GM23248 (cell line): ENCODE measurements at places on chromosomes 1 and 21. TPM values are rescaled to one million over a fixed set of nuclear protein-coding genes. Genes with fewer than 3 reads are reported as not detected.
A peak's percentile ranks its signal among the peaks of the same experiment; 100 is the strongest.

Gene PLD5
- 1.5 TPM in 1 of 2 replicates, not detected in the other for total RNA-seq

- DNase-seq: peak; percentile 54
Measured at GRCh38 chr1:224922404-224923164, 6.9 kb upstream of the DNAH14 start.

- no peak for DNase-seq
Measured at GRCh38 chr1:18132711-18133541, 25.3 kb downstream of the IGSF21 start.

DNA sequence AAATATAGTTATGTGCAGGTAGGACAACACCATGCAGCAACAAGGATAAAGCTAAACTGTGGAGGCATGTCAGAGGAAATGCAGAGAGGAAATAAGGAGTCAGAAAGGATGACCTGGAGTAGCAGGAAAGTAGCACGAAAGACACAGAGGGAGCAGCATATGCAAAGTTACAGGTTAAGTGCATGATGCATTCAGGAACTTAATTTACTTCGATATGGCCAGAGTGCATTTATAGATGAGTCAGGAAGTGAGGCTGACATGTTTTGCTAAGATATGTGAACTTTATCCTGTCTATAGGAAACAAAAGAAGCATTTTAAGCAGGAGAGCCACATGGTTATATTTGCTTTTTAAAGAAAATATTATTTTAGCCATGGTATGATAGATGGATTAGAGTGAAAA lies 15.4 kb upstream of the MUTYH start:
- DNase-seq: no peak

DNA sequence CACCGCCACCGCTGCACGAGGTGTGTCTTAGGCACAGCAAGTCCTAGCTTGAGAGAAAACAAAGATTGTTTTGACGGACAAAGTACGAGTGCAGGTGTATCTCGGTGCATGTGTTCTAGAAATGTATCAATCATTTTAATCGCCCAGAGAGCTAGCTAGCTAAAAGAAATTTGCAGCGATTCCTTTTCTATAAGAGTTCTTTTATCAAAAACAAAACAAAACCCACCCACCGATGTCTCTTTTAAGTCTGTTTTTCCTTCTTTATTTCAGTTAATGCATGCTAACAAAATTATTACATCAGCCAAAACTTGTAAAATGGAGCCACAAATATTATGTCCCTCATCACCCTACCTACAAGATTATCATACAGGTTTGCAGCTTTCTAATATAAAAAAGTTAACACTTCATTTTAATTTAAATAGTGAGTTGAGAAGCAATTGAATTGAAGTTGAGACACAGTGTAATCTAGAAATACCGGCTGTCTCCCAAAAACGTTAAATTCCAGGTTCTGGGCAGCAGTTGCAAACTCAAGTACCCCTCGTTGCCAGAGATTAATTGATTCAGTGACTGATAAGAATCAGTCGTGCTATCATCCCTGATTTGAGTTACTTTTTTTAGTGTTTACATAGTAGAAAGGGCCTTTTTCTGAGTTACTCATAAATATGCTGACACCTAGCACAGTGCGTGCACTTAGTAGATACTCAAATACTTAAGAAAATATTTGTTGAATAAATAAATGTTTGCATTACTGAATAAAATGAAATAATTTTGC lies 1.5 kb upstream of the SYDE2 start:
- DNase-seq: peak; percentile 30

Gene ALPL
- not detected in 2 replicates for total RNA-seq

GRCh38 chr1:54421101-54421504 lies 14.9 kb upstream of the SSBP3 start:
- peak; percentile 19 for DNase-seq

Gene NBPF4
- not detected in 2 replicates for total RNA-seq

DNA sequence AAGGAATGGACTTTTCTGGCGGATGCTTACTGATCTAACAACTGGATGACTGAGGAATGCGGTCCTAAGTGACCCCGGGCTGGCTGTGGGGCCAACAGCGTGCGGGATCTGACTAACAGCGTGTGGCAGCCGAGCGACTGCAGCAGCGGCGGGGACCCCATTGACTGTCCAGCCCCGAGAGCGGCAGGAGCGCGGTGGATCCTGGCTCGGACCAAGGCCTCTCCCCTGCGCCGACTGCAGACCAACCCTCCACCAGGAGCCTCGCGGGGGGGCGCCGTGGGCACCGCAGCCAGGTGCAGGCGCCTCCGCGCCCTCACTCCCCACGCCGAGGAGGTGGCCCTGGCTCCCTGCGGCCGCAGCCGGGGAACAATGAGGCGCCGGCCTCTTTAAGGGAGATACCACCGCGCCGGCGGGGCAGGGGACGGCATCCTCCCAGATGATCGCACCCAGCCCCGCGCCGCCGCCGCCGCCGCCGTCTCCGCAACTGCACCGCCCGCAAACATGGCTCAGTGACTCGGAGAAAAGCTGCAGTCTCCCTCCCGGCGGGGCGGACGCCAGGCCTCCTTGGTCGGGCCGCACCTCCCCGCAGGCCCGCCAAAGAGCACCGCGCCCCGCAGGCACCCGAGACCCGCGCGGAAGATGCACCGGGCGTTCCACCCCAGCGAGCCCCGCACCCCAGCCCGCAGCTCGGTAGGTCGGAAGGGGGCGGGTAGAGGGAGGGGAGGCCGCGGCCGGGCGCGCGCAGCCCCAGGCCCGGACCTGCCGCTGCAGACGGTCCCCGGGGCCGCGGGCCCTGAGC lies 694 bp upstream of the PDIK1L start:
- peak; percentile 82 for DNase-seq

- DNase-seq: no peak
Measured at GRCh38 chr1:39272027-39272797, 67.7 kb downstream of the MACF1 start.

Gene SLFNL1
- total RNA-seq: 0.11 TPM in 1 of 2 replicates, not detected in the other

DNA sequence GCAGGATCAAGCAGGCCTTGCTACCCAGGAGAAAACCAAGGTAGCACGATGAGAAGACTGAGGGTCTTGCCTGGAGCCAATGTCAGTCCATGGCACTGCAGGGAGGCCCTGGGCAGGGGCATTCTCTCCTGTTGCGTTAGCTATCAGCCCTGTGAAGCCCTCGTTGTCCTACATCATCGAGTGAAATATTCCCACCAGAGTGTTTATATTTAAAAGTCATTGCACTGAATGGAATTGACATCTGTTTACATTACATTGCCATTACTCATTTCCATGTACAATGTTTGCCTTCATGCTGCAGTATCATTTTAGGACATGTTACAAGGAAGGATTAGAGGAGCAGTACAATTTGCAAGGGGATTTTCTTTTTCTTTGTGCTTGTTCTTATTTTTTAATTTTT lies 243.9 kb downstream of the KAZN start:
- DNase-seq: no peak

Gene PTPN7
- not detected in 2 replicates for total RNA-seq

GRCh38 chr1:32539584-32540571 lies 651 bp downstream of the ZBTB8A start:
- peak; percentile 79 for DNase-seq

Gene NADK
- total RNA-seq: 43.0 and 45.4 TPM in 2 replicates

DNA sequence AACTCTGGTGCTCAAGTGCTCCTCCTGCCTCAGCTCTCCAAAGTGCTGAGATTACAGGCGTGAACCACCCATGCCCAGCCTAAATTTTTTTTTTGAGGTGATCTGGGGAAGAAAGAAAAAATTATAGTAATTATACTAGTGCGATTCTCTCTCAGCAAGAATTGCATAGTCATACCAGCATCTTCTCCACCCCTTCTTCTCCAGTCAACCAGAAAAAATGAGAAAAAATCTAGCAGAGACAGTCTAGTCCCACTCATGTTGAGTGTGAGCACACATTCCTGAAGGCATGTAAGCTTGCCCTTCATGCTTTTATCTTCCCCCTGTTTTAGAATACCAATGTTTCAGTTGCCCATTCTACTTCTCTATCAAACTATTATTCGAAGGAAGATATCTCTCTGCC lies 207.6 kb downstream of the S1PR1 start:
- no peak for DNase-seq

DNA sequence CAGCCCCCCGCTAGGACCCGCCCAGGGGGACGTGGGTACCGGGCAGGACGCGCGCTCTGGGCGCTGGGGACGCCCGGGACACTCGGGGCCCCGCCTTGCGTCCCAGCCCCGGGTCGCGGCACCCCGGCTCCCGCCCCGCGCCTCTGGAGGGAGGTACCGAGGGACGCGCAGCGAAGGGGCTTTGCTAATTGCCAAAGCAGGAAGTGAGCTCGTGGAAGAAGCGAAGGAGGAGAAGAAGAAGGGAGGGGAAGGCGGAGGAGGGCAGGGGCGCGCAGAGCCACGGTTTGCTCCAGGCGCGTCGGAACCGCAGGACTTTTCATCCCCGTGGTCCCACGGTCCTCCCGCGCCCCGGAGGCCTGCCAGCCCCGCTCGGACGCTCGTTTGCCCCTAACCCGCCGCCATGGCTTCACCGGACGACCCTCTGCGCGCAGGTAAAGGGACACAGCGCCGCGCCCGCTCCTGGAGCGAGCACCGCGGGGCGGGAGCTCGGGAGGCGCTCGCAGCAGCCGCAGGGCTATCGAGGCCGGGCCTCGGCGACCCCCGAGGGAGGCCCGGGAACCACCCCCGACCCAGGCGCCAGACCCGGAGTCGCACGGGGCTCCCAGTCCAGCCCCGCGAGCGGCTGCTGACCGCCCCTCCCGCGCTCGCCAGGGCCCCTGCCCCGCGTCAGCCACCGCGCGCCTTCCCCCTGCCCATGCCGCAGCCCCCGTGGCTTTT lies 1.3 kb downstream of the EDARADD start:
- peak; percentile 40 for DNase-seq

GRCh38 chr1:57033222-57034001 lies 67.6 kb upstream of the C8B start:
- no peak for DNase-seq

DNA sequence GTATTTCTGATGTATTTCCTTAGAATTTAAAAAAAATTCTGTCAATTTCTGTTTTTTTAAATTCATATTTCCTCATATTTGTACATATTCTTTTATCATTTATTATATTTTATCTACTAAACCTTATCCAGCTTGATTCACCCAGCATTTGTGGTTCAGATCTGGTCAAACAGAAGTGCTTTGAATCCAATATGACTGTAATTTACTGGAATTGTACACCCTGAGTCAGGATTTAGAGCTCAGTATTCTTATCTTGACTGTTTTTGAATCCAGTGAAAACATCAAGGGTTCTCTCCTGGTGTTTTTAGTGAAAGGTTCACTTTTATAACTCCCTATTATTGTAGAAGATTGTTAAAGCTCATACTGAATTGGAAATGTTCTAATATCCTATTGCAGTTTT lies 1077.0 kb upstream of the NCAM2 start:
- no peak for DNase-seq

- no peak for DNase-seq
Measured at GRCh38 chr1:188735567-188735966, 1742.1 kb downstream of the BRINP3 start.

GRCh38 chr1:86068841-86069756 lies 87.5 kb downstream of the COL24A1 start:
- no peak for DNase-seq

DNA sequence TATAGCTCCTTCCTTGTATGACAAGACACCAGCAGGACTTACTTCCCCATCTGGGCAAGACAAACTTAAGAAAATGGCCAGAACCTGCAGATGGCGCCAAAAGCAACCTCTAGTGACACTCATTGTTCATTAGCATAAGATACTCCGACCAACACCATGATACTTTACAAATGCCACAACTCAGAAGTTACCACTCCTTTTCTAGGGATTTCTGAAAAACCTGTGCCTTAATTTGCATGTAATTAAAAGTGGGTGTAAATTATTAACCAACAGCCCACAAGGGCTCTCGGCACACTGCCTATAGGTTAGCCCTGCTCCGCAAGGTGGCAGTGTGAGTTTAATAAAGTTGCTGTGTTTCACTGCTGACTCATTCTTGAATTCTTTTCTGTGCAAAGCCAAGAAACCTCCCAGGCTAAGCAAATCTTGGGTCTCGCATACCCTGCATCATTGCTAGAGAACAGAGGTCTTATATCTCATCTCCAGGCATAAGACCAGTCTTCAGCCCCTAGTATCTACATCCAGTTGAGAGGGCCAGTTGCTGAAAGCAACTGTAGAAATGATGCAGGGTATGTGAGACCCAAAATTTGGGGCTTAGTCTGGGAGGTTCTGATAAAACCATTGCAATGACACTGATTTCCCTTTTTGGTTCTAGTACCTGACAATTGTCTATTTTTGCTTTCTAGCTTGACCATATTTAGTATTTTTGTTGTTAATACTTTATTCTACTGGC lies 86.4 kb downstream of the FAF1 start:
- peak; percentile 38 for DNase-seq

GRCh38 chr1:160953030-160953429 lies 1.6 kb downstream of the ITLN2 start:
- peak; percentile 10 for DNase-seq

DNA sequence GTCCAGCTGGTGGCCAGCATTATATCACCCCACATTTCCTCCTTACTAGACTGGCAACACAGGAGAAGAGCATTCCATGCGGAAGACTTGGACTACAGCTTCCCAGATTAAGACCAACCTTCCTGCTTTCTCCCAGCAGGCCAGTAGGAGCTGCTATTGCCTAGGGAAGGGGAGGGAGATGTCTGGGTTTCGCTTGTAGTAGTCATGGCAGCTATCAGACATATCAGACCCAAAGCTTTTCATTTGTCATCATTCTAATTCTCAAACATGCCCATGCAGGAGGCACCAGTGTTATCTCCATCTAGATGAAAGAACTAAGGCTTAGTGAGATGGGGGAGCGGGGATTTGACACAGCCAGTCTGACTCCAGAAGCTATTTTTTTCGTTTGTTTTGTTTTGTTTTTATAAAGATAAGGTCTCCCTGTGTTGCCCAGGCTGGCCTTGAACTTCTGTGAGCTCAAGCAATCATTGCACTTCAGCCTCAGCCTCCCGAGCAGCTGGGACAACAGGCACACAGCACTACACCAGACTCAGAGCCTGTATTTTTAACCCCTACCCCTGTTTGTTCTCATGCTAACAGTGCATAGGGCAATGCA lies 4.5 kb downstream of the PLA2G2A start:
- DNase-seq: peak; percentile 88

Gene CELA3A
- total RNA-seq: not detected in 2 replicates

Gene OR2T11
- total RNA-seq: not detected in 2 replicates

DNA sequence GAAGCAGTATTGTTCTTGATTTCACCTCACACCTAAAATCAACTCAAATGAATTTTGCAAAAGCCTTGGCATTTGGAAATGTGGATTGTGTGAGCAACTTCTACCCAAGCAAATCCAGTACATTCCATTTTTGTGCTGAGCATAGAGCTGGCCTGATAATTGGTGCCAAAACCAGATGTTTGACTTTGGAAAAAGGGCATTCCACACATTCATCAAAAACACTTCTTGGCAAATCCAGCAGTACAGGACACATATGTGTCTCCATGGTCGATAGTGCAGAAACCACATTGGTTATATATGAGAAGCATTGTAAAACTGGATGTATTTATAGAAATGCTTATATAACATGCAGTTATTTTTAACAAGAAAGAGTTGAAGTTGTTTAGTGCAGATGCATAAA lies 210.4 kb downstream of the KCNK2 start:
- no peak for DNase-seq

Gene BRINP2
- total RNA-seq: not detected in 2 replicates

Gene TMEM222
- total RNA-seq: 46.7 and 53.0 TPM in 2 replicates

- no peak for DNase-seq
Measured at GRCh38 chr1:232291681-232292080, 338.3 kb downstream of the SIPA1L2 start.

- peak; percentile 11 for DNase-seq
Measured at GRCh38 chr1:209323743-209324142, 259.8 kb upstream of the CAMK1G start.

Gene ACTN2
- total RNA-seq: not detected in 2 replicates

Gene KRTAP13-2
- not detected in 2 replicates for total RNA-seq

Gene RPTN
- not detected in 2 replicates for total RNA-seq

- DNase-seq: no peak
Measured at GRCh38 chr1:234238060-234238459, 135.2 kb upstream of the COA6 start.

- DNase-seq: peak; percentile 61
Measured at GRCh38 chr1:200243042-200243437, 166.8 kb downstream of the ZNF281 start.

Gene FOXO6
- total RNA-seq: not detected in 2 replicates
